ENCODE measurements at places on chromosomes 4 and X. TPM values are rescaled to one million over a fixed set of nuclear protein-coding genes. Genes with fewer than 3 reads are reported as not detected.

The MAP9 gene
- total RNA-seq, result 33.2 TPM

The ARAP2 gene
- total RNA-seq, result 11.6 TPM

The GABRQ gene
- 0.10 TPM for total RNA-seq

The GYPA gene
- total RNA-seq, result not detected

The UCP1 gene
- total RNA-seq, result not detected

The CSAG2 gene
- total RNA-seq, result not detected

The PFKFB1 gene
- total RNA-seq, result 0.77 TPM

The ARR3 gene
- not detected for total RNA-seq

The TBX22 gene
- 0.27 TPM for total RNA-seq

The DGKK gene
- total RNA-seq, result 1.2 TPM

- peaks cover 34% of the 10 kb centered on the region for H3K4me1 ChIP-seq
- peak overlapping the region; percentile 63 for H3K27ac ChIP-seq
- DNase-seq, result no peak
- H3K36me3 ChIP-seq, result peaks cover 21% of the 10 kb centered on the region
Measured at GRCh38 chr4:102815981-102816380, 11.4 kb downstream of the UBE2D3 start.

DNA sequence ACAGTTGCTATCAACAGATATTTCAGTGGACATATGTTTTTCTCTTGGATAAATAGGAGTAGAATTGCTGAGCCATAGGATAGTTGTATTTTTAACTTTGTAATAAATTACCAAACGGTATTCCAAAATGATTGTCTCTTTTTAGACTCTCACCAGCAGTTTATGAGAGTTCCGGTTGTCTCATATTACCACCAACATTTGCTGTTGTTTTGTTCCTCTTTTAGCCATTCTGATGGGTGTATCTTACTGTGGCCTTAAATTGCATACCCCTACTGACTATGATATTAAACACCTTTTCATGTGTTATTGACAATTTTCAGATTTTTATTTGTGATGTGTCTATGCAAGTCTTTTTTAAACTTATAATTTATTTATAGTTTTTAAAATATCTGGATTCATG lies 39.7 kb downstream of the SNX25 start:
- DNase-seq, result no peak
- no peak overlapping the region for H3K4me3 ChIP-seq
- H3K36me3 ChIP-seq, result peaks cover 7% of the 10 kb centered on the region

- peaks cover 16% of the 10 kb centered on the region for H3K4me1 ChIP-seq
- peak overlapping the region; percentile 93 for H3K27ac ChIP-seq
- peak overlapping the region; percentile 88 for H3K4me3 ChIP-seq
Measured at GRCh38 chr4:78059524-78059889, 2.4 kb downstream of the FRAS1 start.

- H3K36me3 ChIP-seq, result no peaks in the 10 kb centered on the region
- no peak overlapping the region for H3K4me3 ChIP-seq
- no peak for DNase-seq
- H3K27me3 ChIP-seq, result peaks cover 4% of the 10 kb centered on the region
- H3K4me1 ChIP-seq, result no peaks in the 10 kb centered on the region
Measured at GRCh38 chr4:38590046-38590445, 74.0 kb upstream of the KLF3 start.

DNA sequence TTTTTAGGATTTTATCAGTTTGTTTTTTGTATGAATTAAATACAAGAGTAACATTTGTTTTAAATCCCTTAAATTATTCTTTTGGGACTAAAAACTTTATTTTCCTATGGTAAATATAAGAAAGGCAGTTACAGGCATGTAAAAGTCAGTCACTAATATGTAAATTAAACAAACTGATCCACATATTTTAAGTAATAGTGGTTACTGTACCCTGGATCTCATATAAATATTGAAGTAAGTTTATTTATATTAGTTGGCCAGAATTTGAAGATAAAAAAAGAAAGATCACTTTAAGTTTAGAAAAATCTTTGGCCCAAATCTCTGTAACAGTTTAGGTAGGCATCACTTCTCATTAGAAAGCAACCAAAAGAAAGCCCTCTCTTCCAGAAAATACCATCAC lies 45.8 kb downstream of the LDB2 start:
- H3K36me3 ChIP-seq, result no peaks in the 10 kb centered on the region
- DNase-seq, result no peak
- H3K4me1 ChIP-seq, result no peaks in the 10 kb centered on the region

- no peaks in the 10 kb centered on the region for H3K27me3 ChIP-seq
- H3K36me3 ChIP-seq, result no peaks in the 10 kb centered on the region
Measured at GRCh38 chr4:142581881-142582280, 264.2 kb downstream of the INPP4B start.

DNA sequence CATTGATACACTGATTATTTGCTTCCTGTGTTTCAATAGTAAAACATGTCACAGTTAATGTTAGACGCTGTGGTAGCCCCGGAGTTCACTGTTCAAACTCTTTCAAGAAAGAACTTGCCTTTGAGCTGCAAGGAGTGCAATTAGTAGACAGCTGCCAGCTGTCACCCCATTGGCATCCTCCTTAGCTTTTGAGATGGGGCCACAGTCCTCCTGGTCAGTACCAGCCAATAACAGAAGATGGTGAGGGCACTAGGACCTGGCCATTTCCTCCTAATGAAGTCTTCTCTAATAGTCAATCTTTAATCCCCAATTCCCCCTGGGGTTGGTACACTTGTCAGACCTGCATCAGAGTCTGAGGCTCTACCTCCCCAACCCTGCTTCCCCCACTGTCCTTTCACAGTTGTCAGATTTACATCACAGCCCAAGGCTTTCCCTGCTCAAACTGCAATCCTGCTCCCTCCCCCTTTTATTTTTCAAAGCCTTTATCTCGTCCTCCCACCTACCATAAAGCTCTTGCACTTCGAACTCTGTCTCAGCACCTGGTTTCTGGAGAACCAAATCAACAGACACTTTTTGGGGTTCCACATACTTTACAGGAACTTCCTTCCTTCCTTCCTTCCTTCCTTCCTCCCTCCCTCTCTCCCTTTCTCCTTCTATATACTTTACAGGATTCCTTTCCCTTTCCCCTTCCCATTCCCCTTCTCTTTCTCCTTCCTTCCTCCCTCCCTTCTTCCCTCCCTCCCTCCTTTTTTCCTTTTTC lies 182.0 kb downstream of the RASL11B start:
- H3K27ac ChIP-seq, result peak overlapping the region; percentile 41
- H3K4me3 ChIP-seq, result no peak overlapping the region
- no peak for DNase-seq
- no peaks in the 10 kb centered on the region for H3K27me3 ChIP-seq

DNA sequence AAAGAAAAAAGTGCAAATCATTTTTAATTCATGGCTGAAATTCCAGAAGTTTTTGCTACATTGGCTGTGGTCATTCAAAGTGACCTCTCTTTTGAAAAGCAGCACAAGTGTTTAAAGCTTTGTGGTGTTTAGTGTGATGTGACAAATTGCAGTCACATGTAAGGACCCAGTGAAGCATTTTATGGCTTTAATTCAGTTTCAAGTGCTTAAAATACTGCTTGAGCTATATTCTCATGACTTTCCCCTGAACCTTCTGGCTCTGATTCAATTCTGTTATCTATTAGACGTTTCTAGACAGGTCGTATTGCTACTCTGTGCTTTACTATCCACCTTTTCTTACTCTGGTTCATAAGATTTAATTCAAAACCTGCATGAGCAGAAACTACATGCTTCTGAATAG lies 105.8 kb downstream of the FAT4 start:
- H3K27ac ChIP-seq, result no peak overlapping the region
- no peak for DNase-seq
- no peaks in the 10 kb centered on the region for H3K27me3 ChIP-seq
- no peak overlapping the region for H3K4me3 ChIP-seq
- H3K36me3 ChIP-seq, result peaks cover 3% of the 10 kb centered on the region

DNA sequence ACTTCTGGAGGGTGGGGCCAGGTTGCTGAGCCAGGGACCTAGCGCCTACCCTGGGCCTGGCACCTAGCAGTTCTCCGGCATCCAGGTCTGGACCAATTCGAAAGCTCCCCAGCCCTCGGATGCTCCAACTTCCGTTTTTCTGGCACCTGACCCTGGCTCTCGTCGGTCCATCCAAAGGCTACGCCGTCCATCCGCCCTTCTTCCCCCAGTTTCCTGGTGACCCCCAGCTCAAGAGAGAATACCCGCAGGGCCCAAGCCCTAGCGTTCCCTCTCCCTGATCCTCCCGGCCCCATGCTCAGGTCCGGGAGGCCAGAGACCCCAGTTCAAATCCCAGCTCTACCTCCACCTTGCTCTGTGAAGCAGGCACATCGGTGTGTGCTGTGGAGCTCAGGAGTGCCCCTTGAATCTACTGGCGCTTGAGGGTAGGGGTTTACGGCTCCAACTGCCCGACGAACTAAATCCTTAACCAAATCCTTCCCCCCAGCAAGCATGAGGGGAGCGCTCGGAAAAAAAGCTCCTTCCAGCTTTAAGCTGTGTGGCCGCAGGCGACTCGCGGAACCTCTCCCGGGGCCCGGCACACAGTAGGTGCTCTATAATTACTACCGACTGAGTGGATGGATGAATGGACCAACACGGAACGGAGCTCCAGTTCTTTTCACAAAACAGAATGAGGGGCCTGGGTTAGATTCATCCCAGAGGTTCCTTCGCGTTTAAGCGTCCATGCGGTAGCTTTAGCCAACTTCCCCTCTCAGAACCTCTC lies 1.1 kb downstream of the CRMP1 start:
- peak overlapping the region; percentile 16 for H3K4me3 ChIP-seq
- H3K27me3 ChIP-seq, result peaks cover 78% of the 10 kb centered on the region
- DNase-seq, result no peak
- no peaks in the 10 kb centered on the region for H3K36me3 ChIP-seq
- H3K4me1 ChIP-seq, result peaks cover 5% of the 10 kb centered on the region

- H3K27me3 ChIP-seq, result peaks cover 5% of the 10 kb centered on the region
- no peak for DNase-seq
- H3K36me3 ChIP-seq, result peaks cover 1% of the 10 kb centered on the region
- H3K27ac ChIP-seq, result no peak overlapping the region
Measured at GRCh38 chr4:55617587-55618197, 18.4 kb downstream of the NMU start.

- H3K27me3 ChIP-seq, result no peaks in the 10 kb centered on the region
- H3K36me3 ChIP-seq, result no peaks in the 10 kb centered on the region
- H3K4me3 ChIP-seq, result no peak overlapping the region
- H3K27ac ChIP-seq, result no peak overlapping the region
Measured at GRCh38 chr4:97215409-97215941, 927.8 kb downstream of the STPG2 start.

GRCh38 chr4:73874386-73874785 lies 5.2 kb downstream of the CXCL1 start:
- no peak overlapping the region for H3K4me3 ChIP-seq
- H3K27ac ChIP-seq, result no peak overlapping the region
- no peaks in the 10 kb centered on the region for H3K36me3 ChIP-seq
- peaks cover 6% of the 10 kb centered on the region for H3K4me1 ChIP-seq
- peaks cover 38% of the 10 kb centered on the region for H3K27me3 ChIP-seq
- no peak for DNase-seq

DNA sequence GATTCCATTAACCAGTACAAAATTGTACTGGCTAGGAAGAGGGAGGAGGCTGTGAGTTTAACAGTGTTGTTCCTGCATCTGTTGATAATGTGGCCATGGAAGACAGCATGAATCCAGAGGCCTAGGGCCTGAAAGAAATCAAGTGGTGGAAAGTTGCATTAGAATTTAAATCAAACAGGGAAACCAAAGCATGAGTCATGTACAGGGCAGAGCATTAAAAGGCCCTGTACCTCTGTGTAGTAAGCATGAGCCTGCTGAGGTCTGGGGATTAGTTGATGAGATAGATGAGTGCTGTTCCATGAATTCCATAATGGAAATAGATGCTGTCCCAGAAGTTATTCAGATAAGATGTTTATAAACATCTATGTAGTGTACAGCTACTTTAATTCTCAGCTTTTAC lies 58.3 kb downstream of the MID1IP1 start:
- DNase-seq, result no peak
- no peak overlapping the region for H3K4me3 ChIP-seq
- H3K36me3 ChIP-seq, result no peaks in the 10 kb centered on the region
- H3K27me3 ChIP-seq, result no peaks in the 10 kb centered on the region
- H3K27ac ChIP-seq, result no peak overlapping the region

DNA sequence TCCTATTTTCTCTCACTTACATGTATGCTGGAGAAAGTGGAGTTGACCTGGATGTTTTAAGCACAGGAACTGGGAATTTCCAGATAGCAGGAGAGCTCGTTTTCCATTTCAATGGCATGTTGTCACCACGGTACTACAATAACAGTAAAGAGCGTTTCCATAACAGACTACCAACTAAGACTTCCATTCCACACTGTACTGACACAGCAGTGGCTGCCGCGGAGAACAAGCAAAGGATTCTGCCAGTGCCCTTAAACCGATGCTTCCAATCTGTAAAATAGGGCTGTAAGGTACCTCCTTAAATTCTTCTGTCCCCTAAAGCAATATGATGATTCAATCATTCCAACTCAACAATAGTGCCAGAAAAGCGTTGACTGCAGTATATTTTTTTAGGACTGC lies 143.9 kb downstream of the KLHL13 start:
- no peak overlapping the region for H3K27ac ChIP-seq
- peaks cover 20% of the 10 kb centered on the region for H3K4me1 ChIP-seq
- H3K27me3 ChIP-seq, result no peaks in the 10 kb centered on the region

GRCh38 chr4:15938182-15938581 lies 358 bp downstream of the FGFBP1 start:
- H3K4me3 ChIP-seq, result no peak overlapping the region
- no peaks in the 10 kb centered on the region for H3K36me3 ChIP-seq
